Stimulated activated CD8-positive, alpha-beta memory T cell treated with anti-CD3 and anti-CD28 coated beads, Interleukin-7, amount 100 ng/mL, for 24 hours (primary cell): ENCODE measurements at places on chromosomes 16 and 17.

- no peak for DNase-seq
Observed at GRCh38 chr16:84948851-84949610, 62.3 kb downstream of the ZDHHC7 start.

DNA sequence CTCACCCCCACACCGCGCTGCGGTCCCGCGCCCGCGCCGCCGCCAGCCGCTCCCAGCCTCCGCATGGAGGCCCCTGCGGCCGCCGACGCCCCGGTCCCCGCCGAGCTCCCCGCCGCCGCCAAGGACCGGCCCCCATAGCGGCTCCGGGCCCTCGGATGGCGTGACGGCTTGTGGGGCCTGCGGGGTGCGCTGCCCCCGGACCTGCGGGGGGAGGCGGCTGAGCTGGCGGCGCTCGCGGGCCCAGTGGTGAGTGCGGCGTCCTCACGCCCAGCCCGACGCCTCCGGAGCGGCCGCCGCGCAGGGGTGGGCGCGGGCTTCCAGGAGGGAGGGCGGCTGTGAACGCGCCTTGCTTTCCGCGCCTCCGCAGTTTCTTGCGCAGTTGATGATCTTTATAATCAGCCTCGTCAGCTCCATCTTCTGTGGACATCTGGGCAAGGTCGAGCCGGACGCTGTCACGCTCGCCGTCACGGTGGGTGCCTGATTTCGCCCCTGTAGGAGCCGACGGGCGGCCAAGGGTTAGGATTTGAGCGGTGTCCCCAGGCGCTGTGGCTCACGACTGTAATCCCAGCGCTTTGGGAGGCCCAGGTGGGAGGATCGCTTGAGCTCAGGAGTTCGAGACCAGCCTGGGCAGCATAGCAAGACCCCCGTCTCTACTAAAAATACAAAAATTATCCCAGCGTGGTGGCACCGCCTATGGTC lies 46.4 kb downstream of the SLC47A1 start:
- no peak for DNase-seq

GRCh38 chr16:82629441-82630027 lies 2.8 kb downstream of the CDH13 start:
- DNase-seq: no peak

DNA sequence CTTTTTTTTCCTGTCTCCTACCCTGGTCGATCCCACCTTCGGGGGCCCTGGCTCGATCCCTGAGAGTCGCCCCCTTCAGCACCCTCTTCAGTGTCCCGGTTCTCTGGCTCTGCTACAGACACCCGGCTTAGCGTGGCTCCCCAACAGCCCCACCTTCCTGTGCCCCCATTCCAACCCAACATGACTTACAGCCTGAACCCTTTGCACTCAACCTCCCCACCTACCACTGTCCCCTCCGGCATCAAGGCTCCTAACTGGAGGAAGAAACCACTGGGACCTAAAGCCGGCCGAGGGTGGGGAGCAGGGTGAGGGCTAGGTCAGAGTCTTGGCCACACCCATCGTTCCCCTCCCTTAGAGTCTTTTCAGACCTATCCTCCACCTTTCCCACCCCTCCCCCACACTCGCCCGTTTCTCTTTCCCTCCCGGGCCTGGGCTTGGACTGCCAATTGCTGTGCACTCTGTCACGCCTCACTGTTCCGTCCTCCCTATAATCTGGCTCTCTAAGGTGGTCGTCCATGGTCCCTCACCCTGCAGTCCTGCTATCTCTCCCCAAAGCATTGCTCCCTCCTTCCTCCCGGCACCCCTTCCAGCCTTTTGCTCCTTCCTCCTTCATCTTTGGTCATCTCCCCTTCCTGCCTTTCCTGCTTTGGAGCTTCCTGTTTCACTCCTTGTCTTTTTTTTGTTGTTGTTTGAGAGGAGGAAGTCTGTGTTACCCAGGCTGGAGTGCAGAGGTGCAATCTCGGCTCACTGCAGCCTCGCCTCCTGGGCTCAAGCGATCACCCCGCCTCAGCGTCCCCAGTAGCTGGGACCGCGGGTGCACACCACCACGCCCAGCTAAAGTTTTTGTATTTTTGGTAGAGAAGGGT lies 890 bp upstream of the CLDN7 start:
- DNase-seq: no peak

DNA sequence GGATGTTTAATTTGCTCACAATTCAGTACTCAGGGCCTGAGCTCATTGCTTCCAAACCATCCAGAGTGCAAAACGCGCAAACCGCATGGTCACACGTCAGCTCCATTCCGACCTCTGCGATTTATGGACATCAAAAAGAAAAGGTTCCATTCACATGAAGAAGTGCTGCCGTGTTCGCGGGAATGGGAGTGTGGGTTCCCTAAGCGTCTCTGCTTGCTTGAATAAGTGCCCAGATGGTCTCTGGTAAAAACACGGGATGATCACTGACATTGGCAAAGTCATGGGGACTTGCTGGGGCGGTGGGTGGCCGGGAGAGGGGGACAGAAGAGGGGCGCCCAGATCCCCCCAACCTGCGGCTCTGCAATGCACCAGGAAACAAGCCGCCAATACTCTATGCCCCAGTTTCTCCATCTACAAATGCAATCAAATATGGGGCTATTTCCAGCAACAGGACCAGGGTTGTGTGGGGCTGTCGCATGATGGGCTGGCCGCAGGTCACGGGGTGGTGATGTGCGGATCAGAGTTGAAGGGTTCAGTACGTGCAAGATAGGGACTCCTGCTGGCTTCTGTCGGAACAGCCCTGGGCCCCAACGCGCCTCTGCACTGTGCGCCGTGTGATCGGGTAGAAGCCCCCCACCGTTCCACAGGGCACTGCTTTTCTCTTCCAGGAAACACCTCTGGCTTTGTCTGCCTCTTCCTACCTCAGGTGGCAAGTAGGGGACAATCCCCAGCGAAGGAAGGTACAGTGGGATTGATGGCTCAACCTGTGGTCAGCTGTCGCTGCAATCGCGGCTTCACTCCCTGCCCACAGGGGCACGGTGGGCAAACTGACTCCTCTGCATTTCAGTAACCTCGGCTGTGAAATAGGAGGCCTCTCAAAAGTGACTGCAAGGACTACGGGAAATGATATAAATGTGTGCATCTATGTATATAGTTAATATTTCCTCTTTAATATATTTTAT lies 11.2 kb downstream of the FOXF1 start:
- no peak for DNase-seq
